ENCODE measurements at places on chromosomes 1 and 21.

DNA sequence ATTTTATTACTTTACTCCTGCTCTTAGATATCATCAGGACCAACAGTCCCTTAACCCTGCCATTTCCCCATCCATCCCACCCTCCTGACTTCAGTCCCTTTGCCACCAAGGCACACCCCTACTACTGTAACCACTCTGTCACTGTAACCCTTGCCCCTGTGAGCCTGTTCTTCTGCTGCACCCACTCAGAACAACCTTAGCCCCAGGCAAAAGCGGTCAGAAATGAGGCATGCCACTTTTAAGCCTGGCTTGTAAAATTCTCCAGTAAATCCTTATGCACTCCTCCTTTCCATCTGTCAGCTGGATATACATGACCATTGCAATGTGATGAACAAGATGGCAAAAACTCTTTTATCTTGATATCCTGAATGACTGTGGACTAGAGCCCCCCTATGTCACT is 555.0 kb upstream of the PLXNA2 start:
- no peak for DNase-seq

DNA sequence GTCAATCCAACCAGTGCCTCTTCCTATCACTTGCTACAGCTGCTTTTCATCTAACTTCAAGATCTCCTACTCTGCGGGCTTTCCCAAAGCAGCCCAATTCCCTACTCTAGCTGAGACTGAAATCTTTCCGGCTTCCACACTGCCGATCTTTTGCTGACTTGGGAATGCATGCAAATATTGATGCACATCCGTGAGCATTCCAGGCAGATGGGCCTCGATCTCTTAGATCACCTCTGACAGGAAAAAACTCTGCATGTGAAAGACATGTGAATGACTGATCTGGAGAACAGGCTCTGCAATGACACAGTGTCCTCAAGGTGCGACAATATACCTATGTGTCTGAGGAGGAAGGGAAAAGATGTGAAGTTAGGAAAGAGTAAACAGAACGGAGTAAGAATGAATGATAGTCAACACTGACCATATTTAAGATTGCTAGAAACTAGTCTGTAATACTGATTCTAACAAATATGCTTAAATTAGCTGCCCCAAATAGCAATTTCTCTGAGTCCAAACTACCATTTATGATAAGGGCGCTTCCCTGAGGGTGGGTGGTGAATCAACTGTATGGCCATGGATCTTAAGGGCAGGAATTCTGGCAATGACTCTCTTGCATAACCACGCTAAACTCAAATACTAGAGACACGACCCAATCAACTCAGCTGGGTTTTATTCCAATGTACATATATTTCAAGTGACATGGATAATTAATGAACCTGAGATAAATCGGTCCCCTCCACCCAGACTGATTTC is 8.4 kb downstream of the TAF5L start:
- no peak for DNase-seq

DNA sequence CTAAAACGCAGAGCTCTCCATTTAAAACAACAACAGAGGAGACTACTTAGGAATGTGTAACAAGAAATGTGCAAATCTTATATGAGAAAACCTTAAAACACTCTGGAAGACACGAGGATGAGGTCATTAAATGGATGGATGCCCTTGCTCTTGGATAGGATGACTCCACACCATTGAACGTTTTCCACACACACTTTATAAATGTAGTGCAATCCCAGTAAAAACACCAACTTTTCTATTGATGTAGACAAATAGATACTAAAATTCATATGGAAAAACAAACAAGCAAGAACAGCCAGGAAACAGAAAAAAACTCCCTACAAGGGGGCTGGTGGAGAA is 18.4 kb upstream of the COL6A1 start:
- no peak for DNase-seq

GRCh38 chr1:26225033-26225831 is 8.8 kb upstream of the CEP85 start:
- DNase-seq = no peak

DNA sequence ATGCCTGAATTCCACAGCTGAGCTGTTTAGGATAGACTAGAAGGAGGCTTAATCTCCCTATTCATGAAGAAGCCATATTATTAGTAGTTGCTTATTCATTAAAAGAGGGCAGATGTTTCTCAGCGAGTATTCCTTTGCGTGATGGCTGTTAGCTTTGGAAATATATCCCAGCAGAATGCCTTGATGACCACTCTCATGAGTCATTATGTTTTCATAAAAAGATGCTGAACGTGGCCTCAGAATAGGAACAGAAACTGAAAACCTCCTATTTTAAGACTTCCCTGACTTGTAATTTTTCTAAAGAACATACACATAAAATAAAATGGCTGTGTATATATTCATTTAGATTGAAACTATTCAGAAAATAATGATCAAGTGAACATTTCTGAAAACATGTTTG is 9.6 kb upstream of the PLA2G4A start:
- DNase-seq = no peak

DNA sequence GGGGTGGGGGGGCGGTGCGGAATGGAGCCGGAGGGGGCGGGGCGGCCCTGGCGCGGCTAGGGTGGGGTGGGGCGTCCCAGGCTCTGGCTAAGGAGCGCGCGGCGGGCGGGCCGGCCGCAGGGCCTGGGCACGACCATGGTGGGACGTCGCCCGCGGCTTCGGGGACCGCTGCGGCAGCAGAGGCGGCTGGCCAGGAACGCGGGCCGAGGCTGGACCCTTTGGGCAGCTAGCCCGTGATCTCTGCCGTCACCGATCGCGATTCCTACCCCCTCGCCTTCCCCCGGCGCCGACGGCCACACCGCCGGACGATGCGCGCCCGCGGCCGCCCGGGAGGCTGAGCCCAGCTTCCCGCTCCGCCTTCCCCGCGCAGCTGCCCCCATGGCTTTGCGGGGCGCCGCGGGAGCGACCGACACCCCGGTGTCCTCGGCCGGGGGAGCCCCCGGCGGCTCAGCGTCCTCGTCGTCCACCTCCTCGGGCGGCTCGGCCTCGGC is at the start of gene MAP3K21:
MAP3K21 (plus strand) TSS at position 74 of the 491 bp plus-strand sequence; CDS start at position 379, 305 bp downstream.
- DNase-seq = no peak

- DNase-seq = no peak
These were observed 11.9 kb downstream of the RPS6KA1 start for GRCh38 chr1:26541431-26541815.

GRCh38 chr1:176461576-176461975 is 1.4 kb upstream of the PAPPA2 start:
- no peak for DNase-seq

DNA sequence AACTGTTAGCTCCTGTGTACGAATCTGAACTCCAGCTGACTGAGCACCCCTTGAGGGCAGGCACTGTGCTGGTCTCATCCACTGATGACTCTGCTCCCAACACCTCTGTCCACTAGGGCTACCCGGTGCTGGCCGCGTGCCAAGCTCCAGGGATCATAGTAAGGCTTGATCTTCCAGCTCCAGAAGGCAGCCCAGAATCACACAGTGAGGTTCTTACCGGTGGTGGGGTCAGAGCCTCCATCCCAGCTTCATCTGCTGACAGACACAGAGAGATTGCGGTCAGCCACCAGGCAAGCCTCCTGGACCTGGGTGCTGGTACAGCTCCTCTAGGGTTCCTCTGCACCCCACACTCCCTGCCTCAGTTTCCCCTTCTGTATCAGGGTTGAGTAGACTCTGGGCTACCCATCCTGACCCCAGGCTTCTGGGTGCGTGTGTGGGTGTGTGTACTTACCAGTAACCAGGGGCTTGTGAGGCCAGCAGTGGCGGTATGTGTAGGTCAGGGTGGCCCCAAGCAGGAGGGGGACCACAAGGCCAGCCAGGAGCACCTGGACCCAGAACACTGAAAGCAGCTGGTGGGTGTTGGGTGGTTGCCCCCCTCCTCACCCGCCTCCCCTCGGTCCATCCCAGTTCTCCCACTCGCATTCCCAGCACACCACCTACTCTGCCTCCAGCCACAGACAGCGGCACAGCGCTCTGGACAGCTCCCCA is 3.4 kb downstream of the TNFRSF25 start:
- no peak for DNase-seq

GRCh38 chr21:33968995-33969348 is 53.4 kb upstream of the ATP5PO start:
- DNase-seq = no peak

DNA sequence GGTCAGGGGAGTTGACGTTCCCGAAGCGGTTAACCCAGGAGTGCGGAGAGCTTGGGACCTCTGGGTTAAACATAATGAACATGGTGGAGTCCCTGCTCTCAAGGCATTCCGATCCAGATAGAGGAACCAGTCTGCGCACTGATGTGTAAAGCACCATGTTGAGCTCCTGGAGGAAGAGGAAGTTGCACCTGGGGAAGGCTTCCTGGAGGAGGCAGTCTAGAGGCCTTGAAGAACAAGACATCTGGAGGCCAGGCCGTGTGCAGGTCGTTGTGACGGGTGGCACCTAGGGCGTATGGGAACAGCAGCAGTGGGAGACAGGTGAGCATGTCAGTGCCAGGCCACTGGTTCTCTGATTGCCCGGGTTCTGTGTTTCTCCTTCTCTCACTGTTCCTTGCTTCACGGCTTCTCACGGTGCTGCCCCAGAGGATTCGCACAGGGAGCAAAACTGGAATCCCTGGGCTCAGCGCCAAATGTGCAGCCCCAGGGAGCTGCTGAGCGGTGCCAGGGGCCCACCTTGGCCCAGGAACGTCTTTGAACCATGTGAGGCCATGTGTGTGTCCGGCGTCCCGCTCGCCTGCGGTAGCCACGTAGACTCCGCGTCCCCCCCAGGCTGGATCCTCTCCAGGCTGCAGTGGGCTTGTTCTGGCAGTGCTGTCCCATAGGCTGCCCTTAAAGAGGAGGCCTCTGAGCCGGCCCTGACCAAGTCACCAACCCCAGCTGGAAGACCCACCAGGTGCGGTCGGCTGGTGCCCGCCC is 122.9 kb upstream of the GALNT2 start:
- no peak for DNase-seq

Measured in NCI-H345 (cell line).